ENCODE measurements at places on chromosomes 2 and 18. TPM values are rescaled to one million over a fixed set of nuclear protein-coding genes. Genes with fewer than 3 reads are reported as not detected.

The CD207 gene
- 0.07 TPM for total RNA-seq

The HJURP gene
- 56.5 TPM for total RNA-seq

The DNAJC5G gene
- total RNA-seq = not detected

The CHMP1B gene
- total RNA-seq = 39.9 TPM

The PROKR1 gene
- not detected for total RNA-seq

The HOXD9 gene
- total RNA-seq = 0.82 TPM

The NGEF gene
- total RNA-seq = 16.2 TPM

The GCKR gene
- total RNA-seq = 0.13 TPM

The CDH2 gene
- 39.4 TPM for total RNA-seq

The KLHL14 gene
- total RNA-seq = not detected

The MPHOSPH10 gene
- total RNA-seq = 45.6 TPM

The TP53I3 gene
- 323 TPM for total RNA-seq

The AGXT gene
- not detected for total RNA-seq

The CROCC2 gene
- not detected for total RNA-seq

The NOL4 gene
- not detected for total RNA-seq

The IL1RL1 gene
- 1.3 TPM for total RNA-seq

The TNFAIP6 gene
- 0.60 TPM for total RNA-seq

The TIGD1 gene
- total RNA-seq = 4.6 TPM

The C2orf72 gene
- 7.8 TPM for total RNA-seq

The IL36RN gene
- 0.12 TPM for total RNA-seq

The IL1R1 gene
- 41.1 TPM for total RNA-seq

The LHCGR gene
- not detected for total RNA-seq

The EPC2 gene
- total RNA-seq = 11.1 TPM

The ESPNL gene
- 0.18 TPM for total RNA-seq

The GATA6 gene
- total RNA-seq = 1.4 TPM

The TNS1 gene
- 17.4 TPM for total RNA-seq

The SANBR gene
- total RNA-seq = 10.3 TPM

The MROH2A gene
- 0.22 TPM for total RNA-seq

The AKAIN1 gene
- not detected for total RNA-seq

The TMEM163 gene
- total RNA-seq = 0.06 TPM

The PIEZO2 gene
- total RNA-seq = 0.70 TPM

The LIPG gene
- 0.17 TPM for total RNA-seq

The ZSWIM2 gene
- not detected for total RNA-seq

The TXNDC2 gene
- 0.17 TPM for total RNA-seq

The NR4A2 gene
- total RNA-seq = 2.9 TPM

The BMP10 gene
- total RNA-seq = not detected

The SLC9A2 gene
- total RNA-seq = 3.3 TPM

The MAP2 gene
- 1.2 TPM for total RNA-seq

The NPAS2 gene
- total RNA-seq = 106 TPM

The GTF2A1L gene
- not detected for total RNA-seq

The SLC9A4 gene
- total RNA-seq = not detected

The GALM gene
- total RNA-seq = 16.3 TPM

The FAP gene
- not detected for total RNA-seq

The SP110 gene
- 10.1 TPM for total RNA-seq

The FAM124B gene
- 0.05 TPM for total RNA-seq

The CNOT9 gene
- 40.7 TPM for total RNA-seq

The AMER3 gene
- not detected for total RNA-seq

The PTPRM gene
- 32.6 TPM for total RNA-seq

The HRH4 gene
- not detected for total RNA-seq
